Dorsolateral prefrontal cortex (tissue), 122 donors: ENCODE measurements at places on chromosomes 2 and 18.

GRCh38 chr2:45844796-45845457 lies 193.5 kb downstream of the PRKCE start:
- no peak for DNase-seq

DNA sequence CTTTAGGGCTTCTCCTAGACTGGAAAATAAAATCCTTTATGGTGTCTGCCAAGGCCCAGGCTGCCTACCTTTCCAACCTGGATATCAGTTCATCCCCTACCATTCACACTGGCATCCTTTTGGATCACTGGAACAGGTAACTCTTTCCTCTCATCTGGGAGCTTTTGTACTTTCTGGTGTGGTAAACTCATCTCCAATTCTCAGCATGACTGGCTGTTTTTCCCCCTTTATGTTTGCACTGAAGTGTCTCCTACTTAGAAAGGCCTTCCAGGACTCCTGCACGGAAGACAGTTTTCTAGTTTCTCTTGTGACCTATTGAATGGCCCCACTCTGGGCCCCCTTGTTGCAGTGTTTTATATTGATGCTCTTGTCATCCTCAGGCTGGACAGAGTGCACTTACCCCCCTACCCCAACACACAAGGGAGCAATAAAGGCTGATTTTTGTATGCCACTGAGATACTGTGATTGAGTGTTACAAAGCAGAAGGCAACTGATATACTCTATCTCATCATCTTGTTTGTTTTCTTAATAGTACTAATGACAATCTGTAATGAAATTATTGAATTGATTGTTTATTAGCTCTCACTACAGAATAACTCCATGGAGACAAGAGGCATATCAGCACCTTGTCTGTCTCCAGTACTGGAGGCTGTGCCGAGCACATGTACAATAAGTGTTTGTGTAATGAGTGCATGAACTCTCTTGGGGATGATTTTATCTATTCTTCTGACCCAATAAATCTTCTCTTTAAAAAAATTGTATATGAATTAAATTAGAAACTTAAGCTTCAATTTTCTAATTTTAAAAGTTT lies 129.9 kb downstream of the PIEZO2 start:
- no peak for DNase-seq

- DNase-seq = no peak
Observed at GRCh38 chr2:120161190-120161589, 62.0 kb downstream of the TMEM185B start.

- no peak for DNase-seq
Observed at GRCh38 chr2:172677363-172677762, 58.3 kb upstream of the RAPGEF4 start.

- DNase-seq = no peak
Observed at GRCh38 chr2:9135822-9136558, 70.6 kb upstream of the ASAP2 start.

GRCh38 chr2:190462181-190462580 lies 54.0 kb downstream of the MFSD6 start:
- DNase-seq = no peak

DNA sequence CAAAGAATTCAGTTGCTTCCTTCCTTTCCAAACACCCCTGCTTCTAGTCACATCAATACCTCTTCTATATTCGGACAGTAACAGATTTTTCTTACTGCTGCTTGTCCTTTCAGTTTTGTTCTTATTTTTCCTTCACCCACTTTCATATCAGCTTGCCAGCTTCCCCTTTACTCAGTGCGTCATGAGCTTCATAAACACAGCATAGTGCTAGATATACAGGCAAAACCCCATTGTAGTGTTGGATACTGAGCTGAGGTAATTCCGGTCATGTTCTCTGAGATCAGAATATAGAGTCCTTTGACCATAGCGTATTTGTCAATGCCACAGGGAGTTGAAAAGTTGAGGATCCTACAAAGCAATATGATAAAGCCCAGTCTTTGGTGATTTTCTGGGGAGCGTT lies 2.4 kb downstream of the FARP2 start:
- DNase-seq = no peak

GRCh38 chr2:48250943-48251342 lies 279.0 kb upstream of the STON1 start:
- DNase-seq = no peak

DNA sequence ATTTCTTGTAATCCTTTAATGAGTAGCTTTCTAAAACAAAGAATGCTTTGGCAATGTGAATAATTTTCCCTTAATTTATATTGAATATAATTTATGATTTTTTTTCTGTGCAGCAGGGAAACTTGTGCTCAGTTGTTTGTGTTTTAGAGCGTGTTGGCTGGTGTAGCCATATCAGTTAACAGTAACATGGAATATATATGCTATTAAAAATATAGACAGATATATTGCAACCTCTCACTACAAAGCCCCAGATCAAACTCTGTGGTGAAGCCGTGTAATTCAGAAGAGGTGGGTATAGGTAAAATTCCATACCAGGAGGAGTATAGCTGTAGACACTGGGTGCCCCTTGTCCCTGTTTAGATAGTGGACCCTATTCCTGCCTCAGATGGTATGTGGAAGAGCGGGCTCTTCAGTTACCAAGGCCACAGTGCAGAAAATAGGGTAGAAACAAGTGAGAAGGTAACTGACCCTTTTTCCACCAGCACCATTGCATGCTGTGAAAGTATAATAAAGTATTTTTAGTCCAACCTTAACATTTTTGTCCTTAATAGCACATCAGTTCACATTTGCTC lies 18.1 kb upstream of the RASGRP3 start:
- no peak for DNase-seq
